ENCODE measurements at places on chromosomes 4 and X.
A peak's percentile ranks its signal among the peaks of the same experiment; 100 is the strongest.

- DNase-seq = no peak
Measured at GRCh38 chr4:158999166-158999682, 103.7 kb upstream of the RAPGEF2 start.

DNA sequence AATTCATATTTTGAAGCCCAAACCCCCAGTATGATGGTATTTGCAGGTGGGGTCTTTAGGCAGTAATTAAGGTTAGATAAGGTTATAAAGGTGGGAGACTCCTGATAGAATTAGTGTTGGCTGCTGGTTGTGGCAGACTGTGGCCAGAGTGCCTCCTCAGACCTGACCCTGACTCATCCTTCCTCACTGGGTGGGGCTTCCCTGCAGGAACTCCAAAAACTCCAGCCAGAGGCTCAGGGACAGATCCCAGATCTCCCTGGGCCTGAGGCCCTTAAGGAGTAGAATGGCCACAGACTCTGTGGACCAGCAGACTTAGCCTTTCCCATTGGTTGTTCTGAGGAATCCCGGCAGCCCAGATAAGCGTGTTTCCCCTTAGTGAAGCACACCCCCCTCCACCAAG lies 463.0 kb upstream of the CPEB2 start:
- DNase-seq = no peak

DNA sequence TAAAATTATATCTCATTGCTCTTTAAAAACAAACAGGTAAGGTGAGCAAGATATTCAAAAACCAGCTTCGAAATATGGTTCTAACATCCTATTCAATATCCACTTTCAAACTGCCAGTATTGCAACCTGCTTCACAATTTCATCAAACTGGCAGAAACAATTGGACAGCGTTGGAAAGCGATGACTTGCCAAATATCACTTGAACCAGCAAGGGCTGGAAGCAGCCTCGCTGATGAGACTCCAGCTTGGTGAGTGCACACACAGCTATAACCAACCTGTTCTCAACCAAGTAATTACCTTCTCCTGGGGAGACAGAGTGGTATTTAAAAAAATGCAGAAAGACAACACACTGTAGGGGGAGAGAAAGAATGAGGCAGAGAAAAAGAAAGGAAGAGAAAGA lies 155.8 kb upstream of the RAI2 start:
- no peak for DNase-seq

GRCh38 chr4:158540125-158540907 lies 18.6 kb downstream of the RXFP1 start:
- DNase-seq = no peak

DNA sequence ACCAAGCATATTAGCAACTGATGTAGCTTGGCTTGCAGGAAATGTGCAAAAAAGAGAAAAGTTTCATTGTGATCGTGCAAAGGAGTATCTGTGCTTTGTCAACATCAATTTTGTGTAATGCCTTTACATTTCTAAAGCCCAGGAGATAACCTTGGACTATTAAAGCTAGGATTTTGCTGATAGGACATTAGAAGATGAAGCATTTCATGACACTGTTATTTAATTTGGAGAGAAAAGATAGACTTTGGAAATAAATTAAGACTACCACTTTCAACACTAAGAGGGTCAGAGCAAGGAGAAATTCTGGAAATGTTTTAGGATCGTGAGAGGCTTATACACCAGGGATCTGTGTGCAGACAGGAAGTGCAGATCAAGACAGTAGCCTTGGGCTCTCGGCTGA lies 120.6 kb upstream of the MID1 start:
- no peak for DNase-seq

- no peak for DNase-seq
Measured at GRCh38 chrX:118878977-118879376, 55.4 kb downstream of the ZCCHC12 start.

DNA sequence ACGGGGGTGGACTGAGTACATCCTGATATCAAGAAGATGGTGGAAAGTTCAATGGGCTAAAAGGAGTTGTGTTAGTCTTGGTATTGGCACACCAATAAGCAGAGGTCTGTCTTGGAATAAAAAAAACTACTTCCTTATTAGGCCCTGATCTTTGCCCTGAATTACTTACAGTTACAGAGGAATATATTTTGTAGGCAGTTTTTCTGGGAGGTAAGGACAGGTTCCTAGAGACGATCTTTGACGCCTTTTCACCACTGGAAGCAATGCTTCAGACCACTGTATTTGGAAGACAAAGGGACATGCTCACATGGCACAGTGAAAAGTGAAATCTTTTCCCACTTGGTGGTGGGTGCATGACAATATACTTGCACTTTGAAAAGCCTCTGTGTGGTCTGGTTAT lies 618 bp upstream of the XK start:
- no peak for DNase-seq

- no peak for DNase-seq
Measured at GRCh38 chr4:158817562-158818296, 48.9 kb downstream of the FNIP2 start.

GRCh38 chrX:154516656-154517100 lies 646 bp upstream of the FAM3A start:
- no peak for DNase-seq

DNA sequence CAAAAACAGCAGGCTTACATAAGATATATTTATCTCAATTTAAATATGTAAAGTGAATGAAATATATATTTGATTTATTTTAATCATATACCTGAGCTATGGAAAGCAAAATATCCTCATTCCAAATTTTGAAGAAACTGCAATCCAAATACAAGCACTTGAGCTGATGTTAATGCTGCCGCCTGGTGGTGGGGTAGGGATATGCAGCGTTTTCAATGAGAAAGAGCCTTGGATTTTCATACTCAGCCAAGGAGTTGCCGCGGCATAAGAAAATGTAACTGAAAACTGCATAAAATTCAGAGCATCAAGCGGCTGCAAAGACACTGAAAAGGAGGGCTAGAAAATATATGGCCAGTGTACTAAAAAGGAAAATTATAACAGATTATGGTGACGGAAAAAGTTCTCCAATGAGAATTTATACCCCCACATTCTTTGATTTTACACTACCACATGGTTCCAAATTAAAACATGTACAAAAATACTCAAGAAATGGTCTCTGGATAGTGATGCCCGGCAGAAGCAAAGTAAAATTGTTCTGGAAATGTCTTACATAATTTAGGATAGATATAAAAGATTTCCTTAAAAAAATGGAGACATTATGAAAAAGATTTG lies 660.3 kb upstream of the PITX2 start:
- DNase-seq = peak; percentile 2

GRCh38 chrX:68675571-68675970 lies 28.1 kb downstream of the STARD8 start:
- no peak for DNase-seq

DNA sequence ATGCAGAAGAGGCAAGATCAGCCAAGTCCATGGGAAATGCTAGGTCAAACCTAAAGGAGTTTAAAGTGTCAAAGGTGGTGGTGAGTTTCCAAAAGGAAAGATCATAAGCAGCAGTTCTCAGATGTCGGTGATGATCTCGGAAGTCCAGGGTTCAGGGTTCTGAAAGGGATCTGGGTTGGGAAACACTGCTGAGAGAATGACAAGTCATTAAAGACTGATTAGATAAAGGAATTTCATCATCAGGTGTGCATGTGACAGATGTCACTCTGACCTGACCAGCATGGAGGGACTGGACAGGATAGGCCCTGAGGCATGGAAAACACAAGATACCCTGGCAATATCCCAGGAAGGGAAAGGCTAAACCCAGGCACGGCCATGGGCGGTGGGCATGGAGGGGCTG lies 195.7 kb upstream of the TBL1X start:
- no peak for DNase-seq

- no peak for DNase-seq
Measured at GRCh38 chr4:51918251-51918650, 75.3 kb downstream of the DCUN1D4 start.

DNA sequence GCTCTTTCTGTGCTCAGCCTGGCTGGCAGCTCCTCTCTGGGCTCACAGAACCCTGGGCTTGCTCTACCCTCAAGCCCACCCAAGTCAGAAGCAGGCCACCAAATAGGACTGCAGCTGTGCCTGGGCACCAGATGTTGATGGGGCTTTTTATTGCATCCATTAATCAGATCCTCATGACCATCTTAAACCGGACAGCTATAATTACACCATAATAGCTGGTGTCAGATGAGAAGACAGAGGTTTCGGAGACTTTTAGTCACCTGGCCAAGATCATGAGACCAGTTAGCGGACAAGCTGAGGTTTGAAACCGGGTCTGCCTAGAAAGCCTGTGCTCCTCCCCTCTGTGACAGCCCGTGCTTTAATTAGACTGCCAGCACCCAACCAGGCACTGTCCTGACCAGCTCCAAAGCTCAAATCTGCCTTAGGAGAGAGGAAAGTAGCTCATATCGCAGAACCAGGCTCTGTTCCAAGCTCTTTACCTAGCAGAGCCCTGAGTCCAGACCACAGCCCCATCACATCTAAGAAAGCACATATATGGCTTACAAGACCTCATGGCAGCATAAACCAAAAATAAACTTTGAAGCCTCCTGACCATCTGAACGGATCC lies 88.9 kb downstream of the JAKMIP1 start:
- no peak for DNase-seq

DNA sequence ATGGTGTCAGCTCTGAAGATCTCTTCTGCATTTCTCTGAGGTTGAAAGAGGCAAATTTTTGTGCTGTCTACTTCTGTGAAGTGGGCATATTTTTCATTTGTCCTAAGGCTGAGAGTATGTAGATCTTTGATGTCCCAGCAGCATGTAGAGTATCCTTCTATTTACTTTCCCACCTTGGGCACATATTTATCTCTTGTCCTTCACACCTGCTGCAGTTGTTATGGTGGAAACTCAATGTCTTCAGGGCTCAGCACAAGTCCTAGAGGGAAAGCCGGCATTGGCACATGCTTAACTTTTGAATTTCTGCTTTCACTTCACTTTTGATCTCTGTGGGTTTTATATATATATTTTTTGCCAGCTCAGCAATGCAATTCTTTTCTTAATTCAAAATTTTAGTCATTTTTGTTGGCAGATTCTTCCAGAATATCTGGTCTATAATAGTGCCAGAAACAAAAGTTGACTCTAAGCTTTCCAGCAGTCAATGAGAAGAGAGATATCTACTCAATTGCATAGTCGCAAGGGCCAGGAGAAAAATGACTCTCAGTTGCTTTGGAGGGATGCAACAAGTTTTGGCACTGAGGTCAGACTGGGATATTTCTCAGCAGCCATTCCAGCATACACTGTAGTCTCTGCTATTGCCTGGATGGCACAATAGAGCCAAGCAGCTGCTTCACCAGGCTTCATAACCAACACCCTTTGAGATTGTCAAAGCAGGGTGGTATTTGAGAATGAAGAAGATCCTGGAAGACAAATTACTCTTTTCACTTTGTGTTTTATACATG lies 127.8 kb upstream of the FAT1 start:
- no peak for DNase-seq

- DNase-seq = no peak
Measured at GRCh38 chr4:186684889-186685309, 38.8 kb downstream of the FAT1 start.
